ENCODE measurements at places on chromosomes 1 and 21.

DNA sequence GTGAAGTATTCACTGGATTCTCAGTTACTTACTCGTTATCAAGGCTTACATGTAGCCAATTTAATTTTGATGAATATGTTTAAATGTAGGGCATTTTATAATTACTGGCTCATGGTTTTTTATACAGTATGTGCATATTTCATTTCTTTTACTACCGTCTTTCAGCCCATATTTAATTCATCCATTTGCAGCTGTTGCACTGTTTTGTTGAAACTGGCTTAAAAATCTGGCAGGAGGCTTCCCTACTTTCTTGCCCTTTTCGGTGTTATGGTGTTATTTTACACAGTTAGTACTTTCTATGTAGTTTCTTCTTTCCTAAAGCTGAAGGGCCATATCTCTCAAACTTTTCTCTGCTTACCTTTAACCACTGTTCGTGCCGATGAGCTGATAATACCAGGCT is 54.2 kb downstream of the ITSN1 start:
- DNase-seq, result no peak

- DNase-seq, result no peak
These were observed 92.6 kb downstream of the ZNF281 start for GRCh38 chr1:200317236-200317635.

DNA sequence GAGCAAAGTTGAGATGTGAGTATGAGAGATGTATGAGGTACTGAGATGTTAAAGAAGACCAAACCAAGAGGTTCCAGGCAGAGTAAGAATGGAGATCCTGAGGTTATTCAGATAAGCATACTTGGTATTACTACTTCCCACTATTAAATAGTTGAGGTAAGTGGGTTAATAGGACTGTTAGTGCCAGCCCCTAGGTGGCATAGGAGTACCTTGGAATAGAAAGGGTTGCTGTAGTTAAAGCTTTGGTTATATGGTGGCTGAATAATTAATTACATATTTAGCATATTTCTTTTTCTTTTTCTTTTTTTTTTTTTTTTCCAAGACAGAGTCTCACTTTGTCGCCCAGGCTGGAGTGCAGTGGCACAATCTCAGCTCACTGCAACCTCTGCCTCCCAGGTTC is 397.9 kb upstream of the TMPRSS15 start:
- no peak for DNase-seq

- DNase-seq, result peak; percentile 49
These were observed 18.2 kb upstream of the RC3H1 start for GRCh38 chr1:174040387-174040786.

DNA sequence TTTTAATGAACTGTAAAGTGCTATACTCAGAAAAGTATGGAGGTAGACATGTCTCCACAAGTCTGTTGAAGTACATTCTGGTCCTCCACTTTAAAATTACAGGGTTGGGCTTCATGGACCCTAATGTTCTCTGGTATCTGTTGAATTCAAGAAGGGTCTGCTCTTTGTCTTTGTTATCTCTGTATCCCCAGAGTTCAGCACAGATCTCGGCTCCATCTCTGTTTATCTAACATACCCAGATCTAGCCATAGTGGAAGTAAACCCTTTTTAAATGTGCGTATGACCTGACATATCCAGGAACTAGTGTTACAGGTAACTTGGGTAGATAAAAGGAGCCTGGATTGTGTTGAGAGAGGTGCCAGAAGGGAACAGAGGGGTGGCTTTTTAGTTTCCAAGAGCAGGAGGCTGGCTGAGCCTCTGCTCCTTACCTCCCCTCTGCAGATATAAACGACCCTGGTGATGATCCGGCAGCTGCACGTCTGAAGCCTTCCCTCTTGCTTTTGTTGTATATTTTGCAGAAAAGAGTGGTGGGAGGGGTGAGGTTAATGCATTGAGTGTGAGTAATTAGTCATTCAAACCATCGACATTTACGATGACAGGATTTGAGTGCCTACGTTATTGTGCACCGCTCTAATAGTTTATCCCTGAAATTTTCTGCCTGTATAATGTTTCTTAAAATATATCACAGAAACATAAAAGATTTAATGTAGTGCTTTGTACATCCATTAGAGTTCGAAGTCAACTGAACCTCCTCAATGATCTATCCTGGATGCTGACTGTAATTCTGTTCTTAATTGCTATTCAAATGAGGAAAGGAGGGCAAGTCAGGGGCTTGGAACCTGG is 30.8 kb downstream of the ELAVL4 start:
- no peak for DNase-seq

DNA sequence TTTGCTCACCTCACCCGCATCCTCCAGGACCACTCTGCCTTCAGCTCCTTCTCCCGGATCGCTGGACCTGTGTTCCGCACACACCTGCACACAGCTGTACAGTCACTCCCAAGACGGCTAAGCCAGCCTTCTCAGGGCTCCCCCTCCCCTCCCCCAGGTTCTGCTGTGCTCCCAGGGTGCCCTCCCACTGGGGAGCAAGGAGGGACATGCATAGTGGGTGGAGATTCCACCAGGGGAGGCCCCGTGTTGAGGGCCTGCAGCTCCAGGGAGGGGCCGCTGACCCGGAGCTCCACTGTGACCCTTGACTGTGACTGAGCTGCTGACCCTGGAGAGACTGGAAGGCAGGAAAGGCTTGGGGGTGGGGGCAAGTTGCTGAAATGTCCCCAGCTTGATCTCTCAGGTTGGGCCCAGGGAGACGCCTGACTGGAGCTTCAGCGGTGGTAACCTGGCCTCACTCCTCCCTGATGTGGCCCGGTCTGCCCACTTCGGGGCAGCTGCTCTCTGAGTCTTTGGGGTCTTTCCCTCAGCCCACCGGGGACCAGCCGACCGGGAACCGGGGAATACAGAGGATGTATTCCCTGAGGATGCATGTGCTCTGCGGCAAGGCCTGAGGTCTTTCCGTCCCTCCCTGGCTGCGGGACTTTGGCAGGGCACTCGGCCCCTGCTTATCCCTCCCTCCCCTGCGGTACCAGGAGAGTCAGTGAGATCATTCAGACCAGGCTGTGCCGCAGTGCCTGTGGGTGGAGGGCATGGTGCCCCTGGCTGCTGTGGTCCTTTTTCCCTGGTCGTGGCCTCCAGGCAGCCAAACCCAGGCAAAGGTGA is 28.6 kb upstream of the PLCH2 start:
- DNase-seq, result no peak

- no peak for DNase-seq
These were observed 114.1 kb upstream of the ETS2 start for GRCh38 chr21:38691631-38692030.

GRCh38 chr1:147892731-147893214 is 9.8 kb upstream of the GJA8 start:
- DNase-seq, result peak; percentile 24

GRCh38 chr1:41767534-41768525 is 150.9 kb downstream of the HIVEP3 start:
- DNase-seq, result no peak

- no peak for DNase-seq
These were observed 856 bp downstream of the FDPS start for GRCh38 chr1:155309423-155310021.

DNA sequence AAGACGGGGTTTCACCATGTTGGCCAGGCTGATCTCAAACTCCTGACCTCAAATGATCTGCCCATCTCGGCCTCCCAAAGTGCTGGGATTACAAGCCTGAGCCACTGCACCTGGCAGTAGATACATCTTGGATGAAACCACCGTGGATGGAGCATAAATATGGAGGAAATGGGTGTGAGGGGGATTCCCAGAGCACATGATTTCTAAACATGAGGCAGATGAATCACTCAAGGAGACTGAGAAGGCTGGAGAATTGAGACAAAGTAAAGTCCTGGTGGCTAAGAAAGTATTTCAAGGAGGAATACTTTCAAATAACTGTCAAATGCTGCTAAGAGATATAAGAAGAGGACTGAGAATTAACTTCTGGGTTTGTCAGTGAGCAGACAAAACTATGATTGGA is 5.4 kb upstream of the PGBD5 start:
- DNase-seq, result no peak

DNA sequence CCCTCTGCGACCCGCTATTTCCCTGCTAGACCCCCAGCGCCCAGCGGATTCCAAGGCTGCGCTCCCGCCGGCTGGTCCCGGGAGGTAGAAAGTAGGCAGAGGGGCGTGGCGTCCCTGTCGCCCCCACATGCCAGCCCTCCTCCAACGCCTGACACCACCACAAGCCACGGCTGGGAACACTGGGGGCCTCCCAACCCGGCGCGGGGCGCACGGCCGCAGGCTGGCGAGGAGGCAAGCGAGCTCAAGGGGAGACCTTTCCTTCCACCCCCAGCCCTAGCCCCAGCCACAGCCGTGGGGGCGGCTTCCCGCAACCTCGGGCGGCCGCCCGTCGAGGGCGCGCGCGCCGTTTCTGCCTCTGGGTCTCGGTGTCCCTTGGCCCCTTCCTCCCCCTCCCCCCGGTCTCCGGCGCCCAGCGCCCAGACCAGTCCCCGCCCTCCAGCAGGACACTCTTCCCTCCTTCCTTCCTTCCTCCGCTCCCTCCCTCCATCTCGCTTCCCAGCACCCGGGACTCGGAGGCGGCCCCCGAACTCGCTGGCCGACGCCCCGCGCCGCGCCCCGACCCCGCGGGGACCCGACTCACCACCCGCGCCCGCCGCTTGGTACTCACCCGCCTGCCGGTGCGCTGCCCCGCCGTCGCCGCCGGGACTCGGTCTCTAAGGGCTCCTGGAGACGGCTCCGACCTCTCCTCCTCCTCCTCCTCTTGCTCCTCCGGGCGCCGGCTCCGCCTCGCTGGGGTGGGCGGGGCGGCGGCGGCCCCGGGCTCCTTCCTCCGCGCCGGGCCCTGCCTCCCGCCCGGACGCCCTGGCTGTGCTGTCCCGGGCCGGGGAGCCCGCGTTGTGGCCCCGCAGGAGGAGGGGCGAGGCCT is at the start of gene GNG12:
GNG12 (minus strand) TSS at position 731 of the 865 bp plus-strand sequence. CDS start 125,781 bp downstream, outside the sequence.
- peak; percentile 51 for DNase-seq

- no peak for DNase-seq
These were observed 23.2 kb downstream of the CRCT1 start for GRCh38 chr1:152537496-152537895.

- DNase-seq, result no peak
These were observed 560.4 kb upstream of the DAB1 start for GRCh38 chr1:57984277-57984676.

- DNase-seq, result no peak
These were observed 111.1 kb downstream of the PIK3R3 start for GRCh38 chr1:46021046-46021996.

- DNase-seq, result no peak
These were observed 29.9 kb upstream of the RPTN start for GRCh38 chr1:152188673-152189591.

DNA sequence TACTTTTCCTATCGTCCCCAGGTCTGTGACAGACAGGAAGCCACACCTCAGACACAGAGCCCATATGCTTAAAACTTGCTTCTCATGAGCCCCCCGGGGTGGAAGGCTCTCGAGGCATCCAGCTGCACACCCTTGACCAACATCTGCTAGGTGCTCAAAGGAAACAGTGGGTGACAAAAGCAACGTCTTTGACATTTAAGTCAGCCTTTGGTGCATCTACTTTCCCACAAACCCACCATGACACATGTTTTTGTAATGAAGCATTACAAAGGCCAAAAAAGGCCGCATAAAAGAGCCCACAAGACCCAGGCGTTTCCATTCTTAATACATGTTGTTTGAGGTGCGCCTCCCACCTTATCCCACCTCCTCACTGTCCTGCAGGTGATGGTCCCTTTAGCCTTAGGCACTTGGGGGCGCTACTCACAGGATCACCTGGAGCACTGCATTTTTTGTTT is 11.8 kb upstream of the FASLG start:
- DNase-seq, result no peak

DNA sequence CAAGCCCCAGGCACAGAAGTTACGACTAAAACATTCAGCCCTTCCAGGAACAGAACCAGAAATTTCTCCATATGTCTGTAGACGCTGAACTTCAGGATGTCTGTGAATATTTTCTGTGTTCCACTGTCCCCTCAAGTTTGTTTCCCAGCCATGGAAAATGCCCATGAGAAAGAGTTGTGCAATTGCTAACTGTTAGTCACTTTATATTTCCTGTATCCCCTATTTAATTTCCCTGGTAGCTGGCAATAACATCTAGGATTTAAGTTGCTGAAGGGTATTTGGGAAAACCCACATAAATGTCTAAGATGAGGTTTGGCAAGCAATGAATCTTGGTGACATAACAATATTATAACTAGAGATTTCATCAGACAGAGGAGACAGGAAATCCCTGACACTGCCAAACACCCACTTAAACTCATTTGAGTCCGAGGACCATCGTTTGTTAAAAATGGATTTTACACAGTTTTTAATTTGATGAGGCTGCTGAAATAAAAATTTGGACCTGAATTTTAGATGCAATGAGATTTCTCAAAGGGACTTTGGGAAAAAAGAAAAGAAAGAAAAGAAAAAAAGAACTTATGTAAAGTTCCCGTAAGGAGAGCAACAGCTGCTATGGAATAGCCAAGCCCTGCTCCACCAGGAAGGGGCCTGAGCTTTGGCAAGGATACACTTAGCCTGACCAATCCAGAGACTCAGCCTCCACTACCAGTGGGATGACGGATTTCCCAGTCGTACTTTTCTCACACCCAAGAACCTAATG is 21.8 kb upstream of the ERRFI1 start:
- DNase-seq, result peak; percentile 81

- DNase-seq, result no peak
These were observed 437.9 kb downstream of the NCAM2 start for GRCh38 chr21:21436012-21436534.

GRCh38 chr1:7578206-7578605 is 192.9 kb upstream of the VAMP3 start:
- no peak for DNase-seq

DNA sequence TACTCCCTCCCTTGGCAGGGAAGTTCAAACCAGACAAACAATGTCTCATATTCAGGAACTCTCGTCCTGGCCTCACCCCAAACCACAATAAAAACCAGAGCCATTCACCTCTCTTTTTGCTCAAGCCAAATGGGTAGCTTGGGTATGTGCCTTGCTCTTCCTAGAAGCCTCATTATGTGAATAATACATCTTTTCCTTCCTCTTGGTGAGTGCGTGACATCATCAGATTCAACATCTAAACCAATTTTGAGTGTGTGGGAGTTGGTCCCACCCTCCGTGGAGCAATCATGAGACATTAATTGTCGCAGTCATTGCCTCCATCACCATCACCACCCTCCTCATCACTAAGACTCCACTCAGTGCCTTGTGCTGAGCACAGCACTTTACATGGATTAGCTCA is 482.9 kb downstream of the PTPRU start:
- no peak for DNase-seq

GRCh38 chr1:107963601-107964335 is 1.2 kb downstream of the VAV3 start:
- DNase-seq, result no peak

- no peak for DNase-seq
These were observed 112.4 kb upstream of the BEND5 start for GRCh38 chr1:48889082-48889481.

GRCh38 chr21:33369586-33369985 is 33.6 kb upstream of the IFNGR2 start:
- DNase-seq, result no peak

- DNase-seq, result no peak
These were observed 167.9 kb upstream of the C8B start for GRCh38 chr1:57133686-57134085.
